GM19239 (cell line): ENCODE measurements at places on chromosomes 2 and 18.

- DNase-seq: no peak
These were observed 73.6 kb upstream of the COL5A2 start for GRCh38 chr2:189252991-189253675.

DNA sequence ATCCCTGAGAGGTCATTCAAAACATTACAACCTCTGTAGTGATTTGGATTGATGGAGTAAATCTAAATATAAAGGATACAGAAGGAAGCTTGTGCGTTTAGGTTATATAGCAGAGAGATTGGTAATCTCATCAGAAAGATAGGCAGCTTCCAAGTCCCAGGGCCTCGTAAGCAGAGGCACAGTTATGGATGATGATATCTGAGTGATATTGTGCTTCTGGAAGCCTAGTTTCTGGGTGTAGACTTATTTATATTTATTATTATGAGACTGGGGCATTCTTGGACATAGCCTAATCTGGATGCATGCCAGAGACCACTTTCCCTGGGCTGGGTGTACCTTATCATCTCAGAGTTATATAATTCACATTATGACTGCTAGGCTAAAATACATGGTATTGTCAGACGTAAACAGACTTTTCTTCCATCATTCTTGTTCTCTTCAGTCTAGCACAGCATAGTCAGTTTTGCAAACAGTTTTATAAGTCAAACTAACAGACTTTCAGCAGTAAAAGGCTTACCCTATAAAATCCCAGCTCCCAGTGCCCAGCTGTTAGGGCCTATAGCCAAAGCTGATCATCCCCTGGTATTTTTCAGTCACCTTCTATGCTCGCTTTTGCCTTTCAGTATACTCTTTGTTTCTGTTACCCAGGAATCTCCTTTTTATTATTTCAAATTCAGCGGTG, 47.9 kb downstream of the RAB3GAP1 start:
- DNase-seq: no peak

- DNase-seq: no peak
These were observed 20.9 kb upstream of the TEX44 start for GRCh38 chr2:231571661-231572191.

GRCh38 chr2:2260696-2261268, 70.3 kb downstream of the MYT1L start:
- DNase-seq: no peak

DNA sequence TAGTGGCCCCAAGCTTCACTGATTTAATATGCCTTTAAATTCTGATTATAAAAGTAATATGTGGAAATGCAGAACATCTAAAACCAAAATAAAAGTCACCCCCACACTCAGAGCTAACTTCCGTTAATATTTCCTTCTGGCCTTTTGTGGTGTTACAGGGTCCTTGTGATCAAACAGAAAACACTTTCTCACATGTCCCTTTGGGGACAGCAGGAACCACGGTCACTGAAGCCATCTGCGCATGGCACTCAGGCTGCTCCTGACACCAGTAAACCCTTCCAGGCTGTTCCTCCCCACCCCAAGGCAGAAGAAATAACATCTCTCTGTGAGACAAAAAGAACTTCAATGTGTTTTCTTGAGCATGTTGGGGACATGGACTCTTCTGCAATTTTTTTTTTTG, 25.1 kb upstream of the GPR17 start:
- no peak for DNase-seq

DNA sequence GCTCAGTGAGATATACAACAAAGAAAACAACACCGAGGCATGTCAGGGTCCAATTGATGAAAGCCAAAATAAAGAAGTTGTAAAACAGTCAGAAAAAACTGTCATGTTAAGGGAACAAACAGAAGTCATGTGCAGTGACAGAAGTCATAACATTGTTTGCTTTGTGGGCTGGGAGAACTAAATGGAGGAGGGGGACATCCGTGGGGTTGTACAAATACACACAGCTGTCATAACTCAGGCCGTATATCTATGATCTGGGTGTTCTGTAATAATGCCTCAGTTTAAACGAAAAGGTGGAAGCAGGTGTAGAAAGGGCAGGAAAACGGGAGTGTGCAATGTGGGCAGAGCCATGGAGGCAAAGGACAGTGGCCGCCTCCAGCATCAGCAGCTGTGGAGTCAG, 27.3 kb downstream of the TIMM21 start:
- DNase-seq: no peak

GRCh38 chr2:189474526-189474925, 33.3 kb downstream of the WDR75 start:
- DNase-seq: no peak

- DNase-seq: no peak
These were observed 158.9 kb downstream of the LRRTM4 start for GRCh38 chr2:77363277-77363676.
